ENCODE measurements at places on chromosomes 16 and 17.
A peak's percentile ranks its signal among the peaks of the same experiment; 100 is the strongest.

- no peak for DNase-seq
These were observed 61.7 kb upstream of the ZNF469 start for GRCh38 chr16:88320947-88321634.

DNA sequence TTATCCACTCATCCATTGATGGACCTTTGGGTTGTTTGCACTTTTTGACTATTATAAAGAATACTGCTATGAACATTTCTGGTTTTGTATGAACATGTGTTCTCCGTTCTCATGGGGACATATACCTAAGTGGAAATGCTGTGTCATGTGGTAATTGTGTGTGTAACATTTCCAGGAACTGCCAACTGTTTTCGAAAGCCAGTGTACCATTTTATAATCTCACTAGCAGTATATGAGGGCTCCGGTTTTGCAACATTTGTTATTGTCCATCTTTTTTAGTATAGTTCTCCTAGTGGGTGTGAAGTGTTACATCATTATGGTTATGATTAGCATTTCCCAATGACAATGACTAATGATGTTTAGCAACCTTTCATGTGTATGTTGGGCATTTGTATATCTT lies 5.1 kb upstream of the TRIM25 start:
- no peak for DNase-seq

DNA sequence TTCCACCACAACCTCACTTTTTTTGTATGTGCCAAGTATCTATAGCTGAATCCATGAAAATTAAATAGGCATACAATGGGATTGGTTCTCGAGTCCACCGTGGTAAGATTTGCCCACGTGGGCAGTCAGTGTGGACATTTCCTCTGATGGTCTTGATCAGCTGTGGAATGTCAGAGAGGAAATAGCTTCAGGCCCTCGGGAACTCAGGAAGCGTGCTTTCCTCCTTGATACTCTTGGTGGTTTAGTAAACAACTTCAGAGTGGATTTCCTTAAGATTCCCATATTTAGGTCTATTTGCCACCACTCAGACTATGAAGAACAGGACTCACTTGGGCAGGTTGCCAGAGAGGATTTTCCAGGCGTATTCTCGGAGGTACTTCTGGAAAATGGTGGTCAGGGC lies 152.5 kb downstream of the VPS53 start:
- DNase-seq = no peak

DNA sequence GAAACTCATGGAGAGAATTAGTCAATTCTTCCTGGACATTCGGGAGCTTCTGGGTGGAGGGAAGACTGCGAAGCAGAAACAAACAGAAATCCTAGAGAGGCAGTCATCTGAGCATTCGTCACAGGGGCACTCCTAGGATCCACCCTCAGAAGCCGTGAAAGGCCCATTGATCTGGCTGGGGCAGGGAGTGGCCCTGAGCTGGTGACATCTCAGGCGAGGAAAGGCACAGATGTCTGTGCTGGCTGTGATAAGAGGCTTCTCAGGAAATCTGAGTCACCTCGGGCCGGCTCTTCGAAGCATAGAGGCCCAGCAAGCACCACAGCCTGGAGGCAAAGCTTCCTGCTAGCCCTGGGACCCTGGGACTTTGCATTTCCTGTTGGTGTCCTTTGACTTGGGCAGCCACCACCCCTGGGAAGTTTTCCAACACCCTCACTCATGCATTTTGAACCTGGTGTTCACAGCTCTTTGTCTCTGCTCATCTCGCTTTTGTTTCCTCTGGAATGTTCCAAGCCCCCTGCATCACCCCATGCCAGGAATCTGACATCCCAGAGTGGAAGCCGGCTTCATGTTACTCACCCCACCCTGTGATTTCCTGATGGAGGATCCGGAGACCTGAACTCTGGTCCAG lies 23.3 kb upstream of the CDRT4 start:
- DNase-seq = peak; percentile 77

- no peak for DNase-seq
These were observed 7.5 kb downstream of the FLOT2 start for GRCh38 chr17:28889996-28890395.

DNA sequence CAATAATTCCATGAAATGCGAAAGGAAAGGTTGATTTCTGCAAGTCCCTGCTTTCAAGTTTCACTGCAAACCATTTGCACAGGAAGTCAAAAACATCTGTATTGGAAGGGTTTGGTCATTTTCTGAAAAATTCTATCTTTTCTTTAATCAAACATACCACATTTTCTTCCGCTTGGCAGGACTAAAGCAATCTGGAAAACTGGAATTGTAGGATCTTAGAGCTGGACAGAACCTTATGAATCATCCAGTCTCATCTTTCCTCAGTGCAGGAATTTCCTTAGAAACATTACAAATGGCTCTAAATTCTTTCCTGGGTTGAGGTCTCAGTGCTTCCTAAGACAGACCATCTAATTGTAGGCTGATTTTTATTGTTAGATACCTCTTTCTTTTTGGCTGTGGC lies 111.5 kb upstream of the ELAC2 start:
- DNase-seq = no peak

- DNase-seq = no peak
These were observed 162.7 kb upstream of the CIBAR2 start for GRCh38 chr16:85274924-85275323.

- DNase-seq = no peak
These were observed 466 bp downstream of the NEUROD2 start for GRCh38 chr17:39607057-39607850.

GRCh38 chr17:42389135-42389417 lies 834 bp upstream of the STAT3 start:
- no peak for DNase-seq

DNA sequence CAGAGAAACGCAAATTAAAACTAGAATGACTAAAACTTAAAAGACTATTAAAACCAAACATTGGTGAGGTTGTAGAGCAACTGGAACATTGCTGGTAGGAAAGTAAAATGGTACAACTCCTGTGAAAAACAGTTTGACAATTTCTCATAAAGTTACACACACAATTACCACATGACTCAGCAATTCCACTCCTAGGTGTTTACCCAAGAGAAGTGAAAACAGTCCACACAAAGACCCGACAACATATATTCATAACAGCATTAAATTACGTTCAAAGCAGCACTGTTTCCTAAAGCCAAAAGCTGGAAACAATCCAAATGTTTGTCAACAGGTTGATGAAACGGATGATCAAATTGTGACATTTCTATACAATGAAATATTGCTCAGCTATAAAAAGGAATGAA lies 26.5 kb upstream of the ALOX12 start:
- no peak for DNase-seq

DNA sequence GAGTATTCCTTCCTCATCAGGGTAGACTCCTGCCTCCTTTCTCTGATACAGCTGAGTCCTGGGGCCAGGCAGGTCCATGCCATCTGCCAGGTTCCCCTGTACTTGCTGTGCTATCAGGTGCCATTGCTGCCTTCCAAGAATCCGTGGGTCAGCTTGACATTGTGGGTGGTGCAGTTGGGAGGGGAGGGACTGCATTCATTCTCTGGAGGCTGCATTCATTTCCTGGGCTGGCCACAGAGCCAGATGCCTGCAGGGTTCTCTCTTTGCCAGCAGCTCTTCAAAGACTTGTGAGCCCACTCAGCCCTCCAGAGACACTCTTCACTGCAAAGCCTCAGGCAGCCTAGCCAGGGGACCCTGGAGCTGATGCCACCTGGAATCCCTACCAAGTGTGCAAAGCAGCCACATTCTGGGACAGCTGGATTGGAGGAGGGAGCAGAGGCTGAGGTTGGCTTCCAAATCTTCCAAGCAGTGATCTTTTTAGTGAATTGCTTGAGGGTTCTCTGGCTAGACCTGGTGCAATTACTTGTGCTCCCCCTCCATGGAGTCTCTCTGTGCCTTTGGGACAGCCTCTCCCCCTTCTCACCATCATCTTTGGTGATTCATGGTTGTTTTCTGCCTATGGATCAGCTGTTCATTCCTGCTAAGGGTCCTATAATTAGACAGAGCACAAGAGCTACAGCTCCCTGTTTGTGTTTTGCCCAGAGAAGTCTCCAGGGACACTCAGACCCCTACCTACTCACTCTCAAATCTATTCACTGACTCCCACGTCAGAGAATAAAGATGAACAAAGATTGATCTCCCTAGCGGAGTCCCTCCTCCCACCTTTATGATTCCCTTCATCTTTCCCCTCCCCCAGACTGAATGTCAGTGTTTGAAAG lies 20.9 kb downstream of the ANKFN1 start:
- no peak for DNase-seq

- no peak for DNase-seq
These were observed 27.5 kb downstream of the TBX4 start for GRCh38 chr17:61479493-61480413.

GRCh38 chr16:84648595-84649510 lies 542 bp downstream of the KLHL36 start:
- DNase-seq = no peak

DNA sequence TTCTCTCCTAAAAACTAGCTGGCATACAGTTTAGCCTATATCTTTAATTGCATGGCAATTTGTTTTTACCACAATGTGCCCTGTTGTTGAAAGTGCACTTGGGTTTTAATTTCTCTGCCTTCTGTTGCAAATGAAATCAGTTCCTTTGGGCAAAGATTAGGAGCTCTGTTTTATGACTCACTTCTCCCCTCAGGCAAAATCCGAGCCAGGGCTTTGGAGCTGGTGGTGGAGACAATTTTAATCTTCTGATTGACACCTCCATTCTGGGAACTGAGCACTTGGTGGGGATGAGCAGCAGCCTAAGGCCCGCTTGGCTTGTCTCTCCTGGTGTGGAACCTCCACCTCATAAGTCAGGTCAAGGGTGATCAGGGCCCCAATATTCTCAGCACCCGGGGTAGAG lies 13.3 kb upstream of the MYH8 start:
- DNase-seq = no peak

GRCh38 chr17:15453782-15454181 lies 13.6 kb downstream of the CDRT4 start:
- DNase-seq = no peak

- no peak for DNase-seq
These were observed 12.1 kb upstream of the HP start for GRCh38 chr16:72042157-72042660.

DNA sequence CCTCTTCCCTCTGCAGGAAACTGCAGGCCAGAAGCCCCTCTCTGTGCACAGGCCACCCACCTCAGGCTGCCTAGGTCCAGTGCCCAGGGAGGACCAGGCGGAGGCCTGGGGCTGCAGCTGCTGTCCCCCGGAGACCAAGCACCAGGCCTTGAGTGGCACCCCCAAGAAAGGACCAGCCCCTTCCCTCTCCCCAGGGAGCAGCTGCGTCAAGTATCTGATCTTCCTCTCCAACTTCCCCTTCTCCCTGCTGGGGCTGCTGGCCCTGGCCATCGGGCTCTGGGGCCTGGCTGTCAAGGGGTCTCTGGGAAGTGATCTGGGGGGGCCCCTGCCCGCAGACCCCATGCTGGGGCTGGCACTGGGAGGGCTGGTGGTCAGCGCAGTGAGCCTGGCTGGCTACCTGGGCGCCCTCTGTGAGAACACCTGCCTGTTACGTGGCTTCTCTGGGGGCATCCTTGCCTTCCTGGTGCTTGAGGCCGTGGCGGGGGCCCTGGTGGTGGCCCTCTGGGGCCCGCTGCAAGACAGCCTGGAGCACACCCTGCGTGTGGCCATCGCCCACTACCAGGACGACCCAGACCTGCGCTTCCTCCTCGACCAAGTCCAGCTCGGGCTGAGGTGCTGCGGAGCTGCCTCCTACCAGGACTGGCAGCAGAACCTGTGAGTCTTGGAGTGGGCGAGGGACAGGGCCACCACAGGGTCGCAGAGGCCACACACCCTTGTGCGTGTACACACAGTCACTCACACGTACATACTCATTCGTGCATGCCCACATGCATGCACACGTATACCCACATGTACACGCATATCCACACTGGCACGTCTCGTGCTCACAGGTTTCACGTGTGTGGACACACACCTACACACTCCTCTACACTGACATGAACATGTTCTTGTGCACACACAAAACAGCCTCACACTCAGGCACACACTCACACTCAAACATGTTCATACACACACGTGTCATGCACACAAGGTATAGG lies 8.3 kb downstream of the TSPAN10 start:
- DNase-seq = no peak

GRCh38 chr17:63190821-63191370 lies 224.9 kb downstream of the TANC2 start:
- DNase-seq = no peak

- peak; percentile 25 for DNase-seq
These were observed 61.7 kb upstream of the LGALS9 start for GRCh38 chr17:27569257-27569722.

DNA sequence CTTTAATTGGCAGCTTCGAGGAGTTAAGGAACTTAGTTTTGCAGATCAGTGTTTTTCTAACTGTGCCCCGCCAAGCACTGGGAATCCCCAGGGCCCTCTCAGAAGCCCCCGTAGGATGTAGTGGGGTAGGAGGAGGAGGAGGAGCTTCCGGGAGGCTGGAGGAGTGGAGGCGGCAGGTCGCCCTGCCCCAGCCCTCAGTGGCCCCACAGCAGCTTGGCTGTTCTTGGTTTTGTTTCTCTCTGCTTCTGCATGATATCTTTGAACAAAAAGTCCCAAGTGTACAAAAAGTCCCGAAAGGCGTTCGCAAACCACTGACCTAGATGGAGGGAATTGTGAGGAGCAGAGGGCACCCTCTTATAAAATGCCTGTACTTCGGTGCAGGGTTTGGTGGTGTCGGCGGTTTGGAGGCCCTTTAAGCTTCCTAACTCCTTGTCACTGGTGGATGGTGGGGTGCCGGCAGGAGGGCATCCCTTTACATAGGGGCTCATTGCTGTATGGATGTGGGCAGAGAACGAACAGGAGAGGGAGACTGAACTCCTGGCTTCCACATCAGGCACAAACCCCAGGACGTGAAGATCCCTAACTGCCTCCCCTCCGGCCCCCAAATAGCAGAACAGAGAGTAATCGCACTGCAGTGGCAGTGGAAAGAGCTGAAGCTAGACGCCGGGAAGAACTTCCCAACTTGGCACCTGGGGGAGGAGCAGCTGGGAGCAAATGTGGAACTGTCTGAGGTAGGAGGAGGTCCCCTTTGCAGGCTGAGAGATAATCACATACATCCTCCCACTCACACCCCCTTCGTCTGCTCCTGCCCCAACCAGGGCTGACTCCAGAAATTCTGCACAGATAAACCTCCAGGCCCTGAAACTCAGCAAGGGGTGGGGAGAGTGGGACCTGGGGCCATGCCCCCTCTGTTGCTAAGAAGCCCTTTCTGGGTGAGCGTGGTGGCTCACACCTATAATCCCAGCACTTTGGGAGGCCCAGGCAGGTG lies 20.1 kb downstream of the EPOP start:
- no peak for DNase-seq

- no peak for DNase-seq
These were observed 432.6 kb downstream of the UTP18 start for GRCh38 chr17:51692917-51693316.

GRCh38 chr17:37147301-37147812 lies 198.6 kb downstream of the AATF start:
- no peak for DNase-seq

DNA sequence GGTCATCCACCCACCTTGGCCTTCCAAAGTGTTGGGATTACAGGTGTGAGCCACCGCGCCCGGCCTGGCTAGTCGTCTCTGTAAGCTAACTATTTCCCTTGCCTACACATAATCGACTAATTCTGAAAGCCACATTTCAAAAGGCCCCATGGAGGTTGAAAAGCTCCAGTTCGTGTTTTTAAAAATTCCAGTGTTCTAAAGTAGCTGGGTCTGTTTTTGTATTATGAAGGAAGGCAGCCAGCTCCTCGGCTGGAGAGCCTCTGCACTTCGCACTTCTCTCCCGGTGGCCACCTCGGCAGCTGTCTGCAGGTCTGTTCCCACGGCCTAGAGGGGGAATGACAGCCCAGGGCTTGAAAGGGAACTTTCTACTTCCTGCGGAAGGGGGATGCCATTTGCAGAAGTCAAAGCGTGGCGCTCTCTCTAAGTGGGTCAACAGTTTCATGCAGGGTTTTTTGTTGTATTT lies 16.9 kb downstream of the HASPIN start:
- DNase-seq = no peak

Data from NT2/D1 (cell line).